Stimulated activated CD4-positive, alpha-beta T cell treated with anti-CD3 and anti-CD28 coated beads, Interleukin-1b, Interleukin-23, amount 100 ng/mL, for 24 hours (primary cell): ENCODE measurements at places on chromosomes 1 and 21.

- no peak for DNase-seq
Measured at GRCh38 chr21:25373126-25374082, 233.9 kb downstream of the MRPL39 start.

DNA sequence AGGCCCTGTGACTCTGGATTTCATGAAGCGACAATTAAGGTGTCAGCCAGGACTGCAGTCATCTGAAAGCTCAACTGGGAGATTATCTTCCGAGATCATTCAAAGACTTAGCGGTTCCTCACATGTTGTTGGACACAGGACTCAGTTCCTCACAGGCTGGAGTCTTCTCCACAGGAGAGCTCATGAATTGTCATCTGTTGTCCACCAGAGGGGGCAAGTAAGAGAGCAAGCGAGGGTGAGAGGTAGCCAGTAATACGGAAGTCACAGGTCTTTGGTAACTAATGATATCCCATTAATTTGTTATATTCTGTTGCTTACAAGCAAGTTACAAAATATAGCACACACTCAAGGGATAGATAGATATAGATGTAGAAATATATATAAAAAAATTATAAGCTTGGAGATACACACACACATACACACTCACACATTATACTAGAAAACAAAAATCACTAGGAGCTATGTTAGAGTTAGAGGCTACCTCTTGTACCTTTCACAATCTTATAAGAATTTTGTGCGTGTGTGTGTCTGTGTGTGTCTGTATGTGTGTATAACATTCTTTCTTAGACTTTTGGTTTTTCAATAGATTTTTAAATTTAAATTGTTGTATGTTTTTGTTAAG lies 1695.3 kb downstream of the BRINP3 start:
- no peak for DNase-seq

DNA sequence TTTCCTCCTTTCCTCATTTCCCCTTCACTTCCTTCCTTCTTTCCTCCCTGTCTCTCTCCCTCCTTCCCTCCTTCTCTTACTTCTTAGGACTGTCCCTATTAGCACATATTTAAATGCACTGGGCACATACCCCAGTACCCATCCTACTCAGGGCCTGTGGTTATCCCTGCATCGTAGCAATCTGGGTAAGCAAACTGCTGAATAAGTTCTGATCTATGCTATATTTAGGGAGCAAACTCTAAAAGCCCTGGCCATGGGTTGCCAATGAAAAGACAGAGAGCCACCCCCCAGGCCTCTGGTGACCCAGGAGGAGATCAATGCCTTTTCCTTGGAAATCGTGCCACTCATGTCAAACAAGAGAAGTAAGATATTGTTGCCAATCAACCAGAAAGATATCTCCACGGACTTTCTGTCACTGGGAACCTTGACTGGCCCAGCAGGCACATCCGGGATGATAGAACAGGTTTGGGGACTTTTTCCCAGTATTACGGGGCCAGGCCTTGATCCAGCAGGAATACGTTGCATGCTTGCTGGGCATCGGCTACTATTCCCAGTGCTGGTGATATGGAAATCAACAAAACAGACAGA lies 5.4 kb downstream of the FAM3B start:
- no peak for DNase-seq

- no peak for DNase-seq
Measured at GRCh38 chr1:107464827-107465226, 324.0 kb downstream of the NTNG1 start.

GRCh38 chr1:180962178-180962577 lies 49.5 kb downstream of the KIAA1614 start:
- DNase-seq = no peak

DNA sequence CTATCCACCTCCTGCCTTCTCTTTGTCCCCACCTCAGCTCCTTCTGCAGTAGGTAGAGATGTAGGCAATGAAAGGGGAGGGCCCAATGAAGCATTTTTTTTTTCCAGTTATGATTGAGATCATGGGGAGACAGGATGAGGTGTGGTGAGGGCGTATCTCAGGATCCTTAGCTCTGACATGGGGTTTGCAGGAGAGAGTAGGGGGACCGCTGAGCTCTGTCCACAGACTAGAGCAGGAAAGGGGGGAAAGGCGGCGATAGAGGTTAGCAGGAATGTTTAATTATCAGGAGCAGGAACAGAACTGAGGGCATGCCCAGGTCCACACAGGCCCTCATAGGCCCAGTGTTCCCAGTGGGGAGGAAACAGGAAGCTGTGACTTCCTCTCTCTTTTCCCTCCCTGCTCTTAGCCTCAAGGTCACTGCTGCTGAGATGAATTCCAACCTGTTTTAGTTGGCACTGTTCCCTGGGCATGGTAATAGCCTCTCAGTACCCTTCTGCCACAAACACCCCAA lies 901 bp upstream of the RXFP4 start:
- DNase-seq = no peak

- no peak for DNase-seq
Measured at GRCh38 chr1:193451001-193451400, 264.6 kb upstream of the B3GALT2 start.

DNA sequence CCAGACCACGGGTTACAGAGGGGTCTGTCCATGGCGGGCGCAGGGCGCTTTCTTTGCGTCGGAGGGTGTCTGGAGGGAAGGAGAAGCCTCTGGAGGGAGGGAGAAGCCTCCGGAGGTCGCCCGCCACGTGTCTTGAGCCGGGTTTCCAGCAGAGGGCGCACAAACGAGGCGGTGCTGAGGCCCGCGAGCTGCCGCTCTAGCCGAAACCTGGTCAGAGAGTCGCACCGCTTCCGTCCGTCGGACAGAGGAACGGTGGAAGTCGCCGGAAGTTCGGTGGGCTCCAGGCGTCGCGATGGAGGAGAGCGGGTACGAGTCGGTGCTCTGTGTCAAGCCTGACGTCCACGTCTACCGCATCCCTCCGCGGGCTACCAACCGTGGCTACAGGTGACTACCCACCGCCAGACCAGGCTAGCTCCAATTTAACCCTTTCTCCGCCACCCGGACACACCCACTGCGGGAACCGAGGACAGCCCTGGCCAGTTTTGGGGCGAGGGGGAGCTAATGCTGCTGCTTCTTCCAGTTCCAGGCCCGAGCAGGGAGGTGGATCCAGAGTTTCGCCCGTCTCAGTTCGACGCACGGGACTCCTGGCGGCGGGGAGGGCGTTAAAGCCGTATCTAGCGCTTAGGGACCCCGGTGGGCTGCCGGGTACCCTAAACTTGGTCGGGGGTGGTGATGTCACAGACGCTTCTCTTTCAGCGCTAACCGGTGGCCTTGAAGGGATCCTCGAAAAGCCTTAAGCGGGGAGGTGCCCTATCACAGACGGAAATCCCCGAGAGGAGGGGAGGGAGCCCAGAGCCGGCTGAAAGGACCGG lies at the start of gene NECAP2:
Gene NECAP2 (plus strand): TSS at position 255 of the 812 bp plus-strand sequence. CDS start 38 bp downstream, at position 293.
- DNase-seq = peak; percentile 97

DNA sequence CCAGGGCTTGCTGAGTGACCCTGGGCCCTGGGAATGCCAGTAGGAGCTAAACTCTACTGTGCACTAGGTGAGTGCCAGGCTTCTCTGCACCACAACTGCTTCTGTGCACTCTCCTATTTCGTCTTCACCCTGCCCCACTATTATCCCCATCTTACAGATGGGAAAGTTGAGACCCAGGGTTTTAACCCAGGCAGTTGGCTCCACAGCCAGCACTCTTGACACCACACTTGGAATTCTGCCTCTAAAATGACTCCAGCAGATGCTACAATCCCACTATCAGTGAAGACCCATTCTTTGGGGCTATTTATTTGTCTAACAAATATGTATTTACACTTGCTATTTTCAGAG lies 56.1 kb downstream of the FOXO6 start:
- no peak for DNase-seq

DNA sequence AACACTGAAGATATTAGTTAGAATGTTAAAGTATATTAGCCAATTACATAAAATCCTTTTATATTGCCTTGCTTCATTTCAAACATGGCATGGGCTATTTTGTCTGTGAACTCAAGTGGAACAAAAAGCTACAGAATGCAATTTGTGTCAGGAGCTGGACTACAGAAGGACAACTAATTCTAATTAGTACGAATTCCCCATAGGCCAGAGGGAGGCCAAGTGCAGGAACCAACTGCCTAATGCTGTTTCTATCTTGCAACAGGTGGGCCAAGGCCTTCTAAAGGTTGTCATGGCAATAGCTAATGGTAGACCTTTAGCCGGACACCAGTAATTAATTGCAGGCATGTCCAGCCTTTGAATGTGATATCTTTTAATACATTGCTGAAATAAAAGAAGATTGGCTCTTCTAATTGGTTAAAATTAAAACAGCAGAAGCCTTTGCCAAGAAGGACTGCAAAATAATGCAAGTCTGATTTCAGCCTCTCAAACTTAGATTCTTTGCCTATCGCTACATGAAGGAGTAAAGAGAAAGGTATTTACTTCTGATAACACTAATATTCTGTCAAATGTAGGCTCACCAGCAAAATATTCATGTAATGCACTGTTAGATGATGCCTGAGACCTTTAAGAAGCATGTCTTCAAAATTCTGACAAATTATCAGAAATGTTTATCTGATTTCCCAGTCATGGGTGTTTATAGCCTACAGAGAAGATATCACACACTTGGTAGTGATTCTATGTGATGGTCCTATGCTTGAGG lies 232.1 kb downstream of the LMO4 start:
- DNase-seq = no peak

GRCh38 chr1:43754892-43755291 lies 47.6 kb downstream of the ST3GAL3 start:
- DNase-seq = no peak

- no peak for DNase-seq
Measured at GRCh38 chr1:47180603-47181094, 9.2 kb downstream of the PDZK1IP1 start.

DNA sequence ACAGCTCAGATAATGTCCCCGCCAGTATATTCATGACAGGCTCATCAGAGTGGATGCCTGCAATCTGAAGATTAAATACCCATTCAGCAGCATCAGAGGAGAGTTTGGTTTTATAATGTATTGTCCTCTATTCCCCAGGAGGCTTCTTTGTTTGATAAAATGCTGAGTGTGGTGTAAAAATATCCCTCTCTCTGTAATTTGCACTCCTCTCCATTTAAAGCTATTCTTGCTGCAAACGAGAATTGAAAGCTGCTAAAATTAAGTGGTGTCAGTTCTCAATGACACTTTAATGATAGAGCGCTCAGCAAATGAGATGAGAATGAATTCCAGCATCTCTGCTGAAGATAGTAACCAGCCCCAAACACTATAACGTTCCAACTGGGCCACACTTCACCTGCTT lies 205.7 kb upstream of the RRP15 start:
- DNase-seq = no peak

DNA sequence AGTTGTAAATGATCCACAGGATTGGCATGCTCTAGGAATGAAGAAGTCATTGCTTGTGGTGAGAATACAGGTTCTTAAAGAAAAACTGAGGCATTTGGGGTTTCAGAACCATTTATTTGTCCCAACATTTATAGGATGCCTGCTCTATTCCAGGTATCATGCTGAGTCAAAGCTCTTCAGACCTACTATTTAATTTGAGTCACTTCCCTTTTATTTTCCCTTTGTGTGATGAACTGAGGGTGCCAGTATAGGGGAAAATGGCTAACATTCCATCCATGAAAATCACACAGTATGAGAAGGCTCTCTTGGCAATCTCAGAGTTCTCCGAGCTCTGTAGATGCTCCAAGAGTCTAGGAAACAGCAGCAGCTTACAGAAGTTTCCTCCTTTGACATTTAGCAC lies 110.4 kb downstream of the RNF220 start:
- no peak for DNase-seq

DNA sequence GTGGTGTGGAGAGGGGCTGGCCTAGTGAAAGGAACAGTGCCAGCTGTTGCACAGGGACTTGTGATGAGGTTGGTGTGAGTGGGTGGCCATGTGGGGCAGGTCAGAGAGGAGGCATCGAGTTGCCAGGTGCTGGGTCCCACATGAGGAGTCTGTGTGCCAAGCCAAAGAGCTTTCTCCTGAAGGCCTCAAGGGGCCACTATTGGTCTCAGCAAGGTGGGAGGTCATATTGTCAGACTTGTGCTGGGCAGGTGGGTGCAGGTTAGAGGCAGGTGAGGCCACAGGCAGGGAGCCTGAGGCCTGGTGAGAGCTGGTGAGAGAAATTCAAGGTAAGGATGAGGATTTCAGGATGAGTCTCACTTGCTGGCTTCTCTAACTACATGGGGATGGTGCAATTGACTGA lies 256.8 kb downstream of the DISC1 start:
- DNase-seq = no peak

DNA sequence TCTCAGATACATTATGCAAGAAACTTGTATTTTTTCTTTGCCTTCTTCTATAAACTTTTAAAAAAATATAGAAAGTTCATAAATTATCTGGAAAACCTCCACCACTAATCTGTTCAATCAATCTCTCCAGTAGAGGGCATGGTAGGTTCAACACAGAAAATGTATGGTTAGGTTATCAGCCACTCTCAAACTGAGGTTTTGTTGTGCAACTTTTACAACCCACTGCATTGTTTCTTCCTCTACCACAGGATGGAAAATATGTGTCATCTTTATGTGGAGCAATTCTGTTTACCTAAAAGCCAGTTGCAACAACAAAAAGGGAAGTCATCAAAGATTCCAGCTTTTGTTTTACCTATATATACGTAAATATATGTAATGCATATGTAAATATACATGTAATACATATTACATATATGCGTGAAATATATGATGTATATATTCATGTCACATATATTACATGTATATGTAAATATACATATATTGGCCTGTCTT lies 3.0 kb upstream of the RGS2 start:
- no peak for DNase-seq

- no peak for DNase-seq
Measured at GRCh38 chr1:191993549-191993948, 164.7 kb upstream of the RGS18 start.

DNA sequence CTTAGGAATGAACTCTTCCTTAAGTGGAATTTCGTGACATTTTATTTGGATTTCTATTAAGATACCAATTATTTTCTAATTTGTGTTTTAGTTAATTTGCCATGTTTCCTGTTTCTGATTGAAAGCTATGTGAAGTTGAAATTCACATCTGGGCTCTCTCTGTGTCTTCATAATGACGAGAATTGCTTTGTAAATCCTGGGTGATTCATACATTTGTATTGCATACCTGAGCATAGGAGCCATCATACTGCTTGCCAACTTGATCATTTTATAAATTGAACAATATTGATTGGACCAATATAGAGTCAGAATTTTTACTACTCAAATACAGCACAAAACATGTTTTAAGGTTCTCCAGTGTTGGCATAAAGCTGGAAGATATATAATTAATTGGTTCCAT lies 817.9 kb downstream of the BRINP3 start:
- no peak for DNase-seq
